Activated T-helper 2 cell treated with anti-CD3 and anti-CD28 coated beads, Interferon-gamma antibody, Interleukin-2, Interleukin-4, amounts not matched to agents 10 μg/mL and 5 μg/mL and 100 μg/mL, durations not matched to agents 14 hours and 24 hours and 36 hours (primary cell): ENCODE measurements at places on chromosomes 13 and 19. TPM values are rescaled to one million over a fixed set of nuclear protein-coding genes. Genes with fewer than 3 reads are reported as not detected.

KCNJ14 gene
- total RNA-seq, result 2.0 and 2.1 TPM in 2 replicates

KIR2DL1 gene
- total RNA-seq, result not detected in 2 replicates

SIGLEC11 gene
- not detected in 2 replicates for total RNA-seq

ZNF223 gene
- total RNA-seq, result not detected in 2 replicates

PRR20B gene
- not detected in 2 replicates for total RNA-seq

ZNF230 gene
- 3.8 and 4.5 TPM in 2 replicates for total RNA-seq

ZNF181 gene
- total RNA-seq, result 2.6 and 3.4 TPM in 2 replicates

NAPA gene
- 56.9 and 60.1 TPM in 2 replicates for total RNA-seq

ERICH4 gene
- total RNA-seq, result not detected in 2 replicates

ZNF835 gene
- total RNA-seq, result 0.09 and 0.30 TPM in 2 replicates

WTIP gene
- total RNA-seq, result 0.57 and 1.0 TPM in 2 replicates

PSG7 gene
- total RNA-seq, result not detected in 2 replicates

TNFSF9 gene
- 6.9 and 7.4 TPM in 2 replicates for total RNA-seq

CYP2B6 gene
- not detected in 2 replicates for total RNA-seq

CPAMD8 gene
- 0.27 and 0.44 TPM in 2 replicates for total RNA-seq

CCDC169 gene
- 0.23 and 0.46 TPM in 2 replicates for total RNA-seq

ZNF829 gene
- 3.4 and 3.5 TPM in 2 replicates for total RNA-seq

KLHL1 gene
- not detected in 2 replicates for total RNA-seq

RYR1 gene
- 8.0 and 8.7 TPM in 2 replicates for total RNA-seq

LGI4 gene
- 0.27 TPM in 1 of 2 replicates, not detected in the other for total RNA-seq

NXNL1 gene
- not detected in 2 replicates for total RNA-seq

CALR3 gene
- not detected in 2 replicates for total RNA-seq
